Hypothalamus (tissue), 51 donors: ENCODE measurements at places on chromosomes 16 and 17.

GRCh38 chr16:75379911-75380847 lies 53.1 kb downstream of the CFDP1 start:
- DNase-seq: no peak

- no peak for DNase-seq
These were observed 787 bp downstream of the NT5C start for GRCh38 chr17:75130632-75131277.

GRCh38 chr17:28529013-28529400 lies 22.9 kb downstream of the FOXN1 start:
- DNase-seq: no peak

GRCh38 chr16:66462912-66463311 lies 35.8 kb downstream of the BEAN1 start:
- no peak for DNase-seq

DNA sequence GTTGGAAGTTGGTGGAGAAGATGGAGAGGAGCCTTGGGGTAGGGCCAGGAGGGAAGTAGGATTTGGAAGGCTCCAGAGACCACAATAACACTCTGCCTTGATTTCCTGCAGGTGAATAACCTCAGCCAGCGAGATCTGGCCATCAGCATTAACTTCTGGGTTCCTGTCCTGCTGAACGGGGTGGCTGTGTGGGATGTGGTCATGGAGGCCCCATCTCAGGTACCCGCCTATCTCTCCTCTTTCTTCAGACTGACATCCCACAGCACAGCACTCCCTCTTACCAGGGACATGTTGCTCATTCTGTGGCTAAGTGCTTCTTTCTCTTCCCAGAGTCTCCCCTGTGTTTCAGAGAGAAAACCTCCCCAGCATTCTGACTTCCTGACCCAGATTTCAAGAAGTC lies 4.9 kb downstream of the COX6A2 start:
- DNase-seq: no peak

DNA sequence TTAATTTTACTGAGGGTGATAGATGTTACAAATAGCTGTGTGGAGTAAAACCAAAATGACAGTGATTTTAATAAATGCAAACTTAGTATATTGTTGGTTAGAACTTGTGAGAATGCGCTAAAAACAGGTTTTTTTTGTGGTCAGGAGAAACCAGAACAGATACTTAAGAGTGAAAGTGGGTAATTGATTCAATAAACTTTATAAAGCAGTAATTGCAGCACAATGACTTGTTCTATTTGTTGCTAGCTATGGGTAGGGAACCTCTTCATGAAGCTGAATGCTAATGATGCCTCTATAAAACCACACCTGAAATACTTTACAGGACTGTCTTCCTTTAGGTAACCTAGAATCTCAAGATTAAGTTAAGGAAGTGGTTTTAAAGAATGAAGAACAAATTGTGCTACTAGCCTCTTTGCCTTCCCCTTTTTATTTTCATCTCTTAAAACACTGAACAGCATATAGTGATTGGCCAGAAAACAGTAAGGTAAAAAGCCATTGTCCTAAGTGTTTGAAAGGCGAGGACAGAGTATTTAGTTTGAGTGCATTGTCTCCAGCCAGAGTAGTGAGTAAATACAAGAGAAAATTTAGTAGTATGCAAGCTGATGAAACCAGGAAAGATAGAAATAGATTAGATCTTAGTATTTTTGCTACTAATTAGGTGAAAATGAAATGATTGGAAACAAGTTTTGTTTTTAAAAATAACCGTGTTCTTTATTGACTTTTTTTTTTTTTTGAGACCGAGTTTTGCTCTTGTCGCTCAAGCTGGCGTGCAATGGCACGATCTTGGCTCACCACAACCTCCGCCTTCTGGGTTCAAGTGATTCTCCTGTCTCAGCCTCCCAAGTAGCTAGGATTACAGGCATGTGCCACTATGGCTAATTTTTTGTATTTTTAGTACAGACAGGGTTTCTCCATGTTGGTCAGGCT lies 6.0 kb downstream of the GGNBP2 start:
- no peak for DNase-seq

DNA sequence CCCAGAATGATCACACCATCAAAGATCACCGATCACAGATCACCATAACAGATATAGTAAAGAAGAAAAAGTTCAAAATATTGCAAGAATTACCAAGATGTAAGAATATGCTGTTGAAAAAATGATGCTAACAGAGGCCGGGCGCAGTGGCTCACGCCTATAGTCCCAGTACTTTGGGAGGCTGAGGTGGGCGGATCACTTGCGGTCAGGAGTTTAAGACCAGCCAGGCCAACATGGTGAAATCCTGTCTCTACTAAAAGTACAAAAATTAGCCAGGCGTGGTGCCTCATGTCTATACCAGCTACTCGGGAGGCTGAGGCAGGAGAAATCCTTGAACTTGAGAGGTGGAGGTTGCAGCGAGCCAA lies 53.2 kb downstream of the CPPED1 start:
- DNase-seq: no peak

- no peak for DNase-seq
These were observed 57.4 kb upstream of the MRTFB start for GRCh38 chr16:14013571-14014283.

GRCh38 chr16:85026703-85027102 lies 892 bp upstream of the KIAA0513 start:
- no peak for DNase-seq
